ENCODE measurements at places on chromosomes 2 and 18.

GRCh38 chr2:200635251-200635650 is 49.4 kb downstream of the AOX1 start:
- DNase-seq: no peak

DNA sequence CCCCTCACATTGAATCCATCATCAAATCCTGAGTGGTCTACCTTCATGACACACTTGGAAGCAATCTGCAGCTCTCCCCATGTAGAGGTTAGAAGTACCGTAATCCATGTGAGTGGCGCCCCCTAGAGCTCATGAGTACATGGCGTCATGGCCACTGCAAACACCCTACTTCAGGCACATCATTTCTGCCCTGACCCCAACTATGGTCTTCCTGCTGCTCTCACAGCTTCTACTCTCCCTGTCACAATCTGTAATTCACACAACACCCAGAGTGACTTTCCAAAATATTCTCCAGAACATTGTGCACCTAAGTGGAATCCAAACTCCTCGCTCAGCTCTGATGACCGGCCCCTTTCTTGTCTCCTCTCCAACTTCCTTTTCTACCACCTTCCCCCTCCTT is 141.9 kb downstream of the ANKRD44 start:
- DNase-seq: no peak

GRCh38 chr2:31957354-31958139 is 53.3 kb downstream of the MEMO1 start:
- DNase-seq: no peak

- no peak for DNase-seq
Measured at GRCh38 chr2:120794716-120795115, 59.0 kb downstream of the GLI2 start.

GRCh38 chr2:33073018-33073417 is 126.3 kb downstream of the LTBP1 start:
- no peak for DNase-seq

DNA sequence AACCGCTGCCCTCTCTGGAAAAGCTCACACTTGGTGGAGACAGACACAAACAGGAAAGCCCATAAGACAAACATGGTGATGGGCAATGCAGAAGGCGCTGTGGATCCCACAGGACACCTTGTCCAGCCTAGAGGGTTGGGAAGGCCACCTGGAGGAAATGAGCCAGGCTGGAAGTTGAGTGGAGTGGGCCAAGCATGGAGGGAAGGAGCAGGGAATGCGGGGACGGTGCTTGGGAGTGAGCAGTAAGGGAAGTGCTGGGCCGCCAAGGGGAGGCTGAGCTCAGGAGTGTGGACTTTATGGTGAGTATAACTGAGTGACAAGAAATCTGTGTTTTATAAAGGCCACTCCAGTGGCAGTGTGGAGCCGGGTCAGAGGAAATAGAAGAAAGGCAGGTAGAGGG is 2.8 kb upstream of the GRHL1 start:
- no peak for DNase-seq
